ENCODE measurements at places on chromosomes 7 and 10.

DNA sequence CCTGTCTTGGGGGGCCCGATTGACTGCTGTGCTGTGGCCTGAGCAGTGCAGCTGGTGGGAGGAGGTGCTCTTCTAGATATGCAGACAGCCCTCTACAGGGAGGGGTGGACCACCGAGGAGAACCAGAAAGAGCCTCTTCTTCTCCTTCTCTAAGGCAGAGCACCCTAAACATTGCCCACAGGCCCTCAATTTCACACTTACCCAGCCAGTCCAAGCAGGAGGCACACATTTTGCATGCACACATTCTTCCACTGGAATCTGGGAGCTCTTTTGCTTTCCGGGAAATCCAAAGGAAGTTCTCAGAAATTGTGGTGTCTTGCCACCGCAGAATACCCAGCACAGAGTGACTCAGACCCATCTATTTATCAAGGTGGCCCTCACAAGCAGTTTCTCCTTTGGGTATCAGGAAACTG lies 45.8 kb downstream of the EEPD1 start:
- DNase-seq: peak; percentile 77

DNA sequence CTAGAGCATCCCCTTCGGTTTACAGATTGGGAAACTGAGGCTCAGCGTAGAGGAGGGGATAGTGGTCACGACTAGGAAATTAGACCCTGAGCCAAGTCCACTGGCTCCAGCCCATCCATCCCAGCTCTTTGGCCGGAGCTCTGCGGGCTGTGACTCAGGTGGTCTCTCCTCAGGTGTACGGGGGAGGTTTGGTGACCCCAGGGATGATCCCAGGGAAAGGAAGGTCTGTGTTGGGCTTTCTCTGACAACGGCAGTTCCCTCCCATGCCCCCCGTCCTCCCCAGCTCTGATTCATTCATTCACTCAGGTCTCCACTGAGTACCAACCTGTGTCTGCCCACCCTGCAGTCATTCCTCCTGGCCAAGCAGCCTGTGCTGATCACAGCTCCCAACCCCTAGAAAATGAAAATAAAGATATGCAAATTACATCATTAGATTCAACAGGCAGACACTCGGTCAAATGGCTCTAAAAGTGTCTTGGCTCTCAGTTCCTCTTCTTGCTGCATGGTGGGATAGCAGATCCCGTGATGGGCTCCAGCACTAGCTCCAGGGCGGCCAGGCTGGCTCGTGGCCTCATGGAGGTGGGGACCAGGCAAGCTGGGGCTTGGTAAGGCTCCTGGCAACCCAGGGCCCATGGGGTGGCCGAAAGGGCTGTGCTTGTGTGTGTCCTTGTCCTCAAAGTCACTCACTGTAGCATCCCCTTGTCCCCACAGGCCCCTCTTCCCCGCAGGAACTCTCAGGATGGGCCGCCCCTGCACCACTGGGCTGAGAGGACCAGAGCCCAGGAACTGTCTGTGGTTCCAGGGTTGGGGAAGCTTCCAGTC lies 37.8 kb downstream of the CLRN3 start:
- DNase-seq: no peak

- no peak for DNase-seq
Observed at GRCh38 chr10:49550563-49550962, 11.6 kb upstream of the ERCC6 start.

GRCh38 chr7:110987127-110987693 lies 103.7 kb upstream of the LRRN3 start:
- DNase-seq: no peak

Data from KBM-7 (cell line).